ENCODE measurements at places on chromosomes 11 and 22.

DNA sequence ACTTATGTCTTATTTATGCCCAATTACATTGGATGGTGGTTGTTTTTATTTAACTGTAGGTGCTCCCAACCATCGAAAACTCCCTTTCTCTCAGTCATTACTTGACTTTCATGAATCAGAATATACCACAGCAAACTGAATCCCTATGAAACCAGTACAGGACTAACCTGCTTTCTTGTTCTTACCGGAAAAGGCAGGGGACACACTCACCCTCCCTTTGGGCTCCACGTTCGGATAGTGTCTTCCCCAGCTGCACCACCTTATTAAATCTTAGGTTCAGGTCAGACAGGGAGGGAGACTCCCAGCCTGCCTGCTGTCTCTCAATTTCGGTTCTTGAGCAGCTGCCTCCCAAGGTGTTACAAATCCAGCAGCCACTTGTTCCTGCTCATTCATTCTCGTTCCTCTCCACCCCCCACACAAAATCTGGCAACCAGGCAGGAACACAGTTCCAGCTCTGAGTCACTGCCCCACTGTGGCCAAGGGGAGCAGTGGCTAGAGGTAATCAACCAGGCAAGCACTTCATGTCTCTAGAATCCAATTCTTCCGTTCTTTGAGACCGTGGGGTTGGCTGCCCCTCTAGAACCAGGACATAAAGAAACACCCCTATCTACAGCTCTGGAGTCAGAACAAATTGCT lies 133.0 kb downstream of the PLEKHA7 start:
- no peak for DNase-seq

- no peak for DNase-seq
Observed at GRCh38 chr11:116348226-116348625, 424.6 kb downstream of the BUD13 start.

DNA sequence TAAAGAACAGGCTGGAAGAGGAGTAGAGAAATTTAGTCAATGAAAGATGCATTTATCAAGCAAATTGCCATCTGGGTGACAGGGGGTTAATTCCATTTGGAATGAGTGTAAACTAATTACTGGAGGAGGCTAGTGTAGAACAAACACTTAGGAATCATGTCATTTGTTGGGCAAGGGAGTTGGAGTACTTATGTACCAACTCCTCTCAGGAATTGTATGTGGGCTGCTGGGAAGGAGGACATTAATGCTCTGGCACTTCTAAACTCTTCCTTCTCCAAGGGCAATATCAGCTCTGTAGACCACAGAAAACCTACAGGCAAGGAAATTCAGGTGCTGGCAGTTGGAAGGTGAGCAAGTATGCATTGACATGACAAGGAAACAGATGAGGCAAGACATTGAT lies 141.0 kb downstream of the MSANTD4 start:
- no peak for DNase-seq

DNA sequence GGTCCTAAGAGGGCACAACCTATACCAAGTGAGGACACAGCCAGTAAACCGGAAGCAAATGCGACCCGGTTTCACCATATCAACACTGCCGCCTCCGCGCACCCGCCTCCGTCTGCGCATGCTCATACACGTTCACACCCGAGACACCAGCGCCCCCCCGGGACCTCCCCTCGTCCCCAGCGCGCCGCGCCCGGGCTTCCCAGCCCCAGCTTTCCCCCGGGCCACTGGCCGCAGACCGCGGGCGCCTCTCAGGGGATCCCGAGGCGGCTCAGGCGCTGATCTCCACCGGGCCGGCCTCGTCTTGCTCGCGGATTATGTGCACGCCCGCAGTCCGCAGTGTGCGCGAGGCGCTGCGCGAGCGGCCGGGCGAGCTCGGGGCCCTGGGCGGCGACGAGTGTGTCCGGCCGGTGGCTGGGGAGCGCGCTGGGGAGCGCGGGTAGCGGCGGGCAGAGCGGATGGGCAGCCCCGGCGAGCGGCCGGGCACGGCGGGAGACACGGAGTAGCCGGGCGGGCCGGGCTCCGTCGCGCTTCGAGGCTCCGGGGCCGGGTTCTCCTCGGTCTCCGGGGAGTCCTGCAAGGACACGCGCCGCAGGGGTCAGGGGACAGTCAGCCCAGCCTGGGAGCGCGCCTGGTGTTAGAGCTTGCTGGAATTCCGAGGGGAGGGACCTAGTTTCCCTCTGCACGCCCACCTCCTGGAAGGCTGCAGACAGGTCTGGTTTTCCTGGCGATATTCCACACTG lies 2.0 kb downstream of the HEPN1 start:
- peak; percentile 74 for DNase-seq

DNA sequence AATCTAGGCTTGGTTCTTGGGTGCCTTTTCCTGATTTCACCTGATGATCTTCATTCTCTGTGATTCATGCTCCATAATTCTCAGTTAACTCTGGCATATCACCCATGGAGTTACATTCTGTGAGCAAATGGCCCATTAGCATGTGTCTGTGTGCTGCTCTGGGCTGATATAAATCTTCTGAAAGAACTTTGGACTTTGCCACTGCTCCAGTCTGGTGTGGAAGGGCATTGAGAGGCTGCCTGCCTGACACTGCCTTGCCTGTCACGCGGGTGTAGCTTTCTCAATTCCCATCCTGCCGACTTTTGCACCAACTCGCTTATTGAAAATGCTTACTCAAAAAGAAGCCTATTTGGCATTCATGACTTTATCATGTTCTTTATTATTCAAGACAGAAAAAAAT lies 42.2 kb downstream of the FAT3 start:
- DNase-seq, result no peak

DNA sequence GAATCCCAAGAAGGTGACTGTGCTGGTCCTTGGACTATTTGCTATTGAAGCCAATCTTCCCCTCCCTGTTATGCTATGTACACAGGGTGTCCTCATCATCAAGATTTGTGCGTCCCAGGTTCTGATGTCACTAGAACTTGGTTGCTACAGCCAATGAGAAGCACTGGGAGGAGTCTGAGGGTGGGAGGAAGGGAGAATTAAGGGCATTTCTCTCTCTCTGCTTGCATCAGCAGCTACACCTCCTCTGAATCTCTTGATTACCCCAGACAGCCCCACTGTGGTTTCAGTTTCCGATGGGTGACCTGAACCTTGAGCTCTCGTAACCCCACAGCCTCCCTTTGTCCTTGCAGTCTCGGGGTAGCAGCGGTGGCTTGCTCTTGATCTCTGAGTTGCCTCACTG lies 212.4 kb upstream of the SESN3 start:
- peak; percentile 13 for DNase-seq

DNA sequence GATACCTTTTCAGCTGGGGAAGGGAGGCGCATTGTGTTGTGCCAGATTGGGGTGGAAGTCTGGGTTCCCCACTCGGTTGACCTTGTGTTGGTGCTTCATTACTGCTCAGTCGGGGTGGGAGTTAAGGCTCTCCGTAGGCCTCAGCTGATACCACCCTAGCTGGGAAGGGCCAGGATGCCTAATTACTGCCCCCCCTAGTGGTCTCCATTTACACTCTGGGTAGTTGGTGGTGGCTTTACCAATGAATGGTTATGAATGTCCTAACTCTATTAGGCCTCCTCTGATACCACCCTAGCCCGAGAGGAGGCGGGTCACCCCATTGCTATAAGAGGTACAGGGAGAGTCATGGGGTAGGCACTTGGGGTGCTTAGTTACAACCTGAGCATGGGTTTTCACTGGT lies 27.5 kb upstream of the HIKESHI start:
- no peak for DNase-seq

- DNase-seq, result no peak
Observed at GRCh38 chr11:95297680-95298452, 66.9 kb upstream of the SESN3 start.

DNA sequence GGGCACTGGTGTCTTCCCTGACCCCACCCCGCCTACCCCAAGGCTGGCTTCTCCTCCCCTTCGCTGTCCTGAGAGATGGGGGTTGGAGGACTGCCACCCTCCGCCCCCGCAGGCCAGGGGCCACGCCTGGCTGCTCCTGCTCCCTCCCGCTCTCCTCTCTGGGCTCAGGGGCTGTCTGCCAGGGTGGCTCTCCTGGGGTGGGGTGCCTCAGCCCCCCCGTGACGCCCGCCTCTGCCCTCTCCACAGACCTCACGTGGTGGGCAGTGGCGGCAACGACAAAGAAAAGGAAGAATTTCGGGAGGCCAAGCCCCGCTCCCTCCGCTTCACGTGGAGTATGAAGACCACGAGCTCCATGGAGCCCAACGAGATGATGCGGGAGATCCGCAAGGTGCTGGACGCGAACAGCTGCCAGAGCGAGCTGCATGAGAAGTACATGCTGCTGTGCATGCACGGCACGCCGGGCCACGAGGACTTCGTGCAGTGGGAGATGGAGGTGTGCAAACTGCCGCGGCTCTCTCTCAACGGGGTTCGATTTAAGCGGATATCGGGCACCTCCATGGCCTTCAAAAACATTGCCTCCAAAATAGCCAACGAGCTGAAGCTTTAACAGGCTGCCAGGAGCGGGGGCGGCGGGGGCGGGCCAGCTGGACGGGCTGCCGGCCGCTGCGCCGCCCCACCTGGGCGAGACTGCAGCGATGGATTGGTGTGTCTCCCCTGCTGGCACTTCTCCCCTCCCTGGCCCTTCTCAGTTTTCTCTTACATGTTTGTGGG lies 8.1 kb downstream of the RCOR2 start:
- no peak for DNase-seq

DNA sequence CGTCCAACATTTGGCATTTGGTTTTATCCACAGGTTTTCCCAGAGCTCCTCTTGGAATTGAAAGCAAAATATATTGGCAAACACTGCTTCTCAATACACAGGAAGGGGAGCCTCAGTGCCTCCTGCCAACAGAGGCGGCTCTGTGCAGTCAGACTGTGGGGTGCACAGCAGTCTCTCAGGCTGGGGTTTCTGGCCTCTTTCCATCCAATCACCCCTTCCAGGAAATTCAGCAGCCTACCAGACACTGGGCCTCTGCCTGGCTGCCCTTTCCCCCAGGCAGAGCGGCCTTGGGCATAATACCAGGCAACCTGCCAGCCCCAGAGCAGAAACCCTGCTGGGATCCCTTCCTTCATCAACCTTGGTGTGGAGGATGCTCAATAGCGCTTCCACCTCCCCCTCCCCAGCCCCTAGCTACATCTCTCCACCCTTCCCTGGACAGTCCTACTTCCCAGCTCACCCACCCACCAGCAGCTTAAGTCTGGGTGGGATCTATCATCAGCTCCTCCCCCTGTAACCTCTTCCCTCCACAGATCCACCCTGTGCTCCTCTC lies 17.8 kb upstream of the RAPSN start:
- DNase-seq, result no peak

DNA sequence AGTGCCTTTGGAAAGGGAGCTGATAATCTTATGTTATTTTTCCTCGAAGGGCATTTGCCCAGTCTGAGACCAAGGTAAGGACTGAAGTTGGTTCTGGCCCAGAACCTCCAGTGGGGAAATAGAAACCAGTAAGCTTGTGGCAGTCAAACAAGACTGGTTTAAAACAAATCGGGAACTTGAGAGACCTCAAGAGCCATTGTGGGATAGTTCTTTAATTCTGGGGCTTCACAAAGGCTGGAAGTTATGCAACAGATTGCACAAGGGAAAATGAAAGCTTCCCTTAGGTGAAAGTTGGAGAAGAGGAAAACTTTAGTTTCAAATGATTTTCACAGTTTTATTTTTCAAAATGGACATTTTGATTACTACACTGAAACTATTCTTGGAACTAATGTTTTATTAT lies 33.5 kb upstream of the RAB38 start:
- no peak for DNase-seq

DNA sequence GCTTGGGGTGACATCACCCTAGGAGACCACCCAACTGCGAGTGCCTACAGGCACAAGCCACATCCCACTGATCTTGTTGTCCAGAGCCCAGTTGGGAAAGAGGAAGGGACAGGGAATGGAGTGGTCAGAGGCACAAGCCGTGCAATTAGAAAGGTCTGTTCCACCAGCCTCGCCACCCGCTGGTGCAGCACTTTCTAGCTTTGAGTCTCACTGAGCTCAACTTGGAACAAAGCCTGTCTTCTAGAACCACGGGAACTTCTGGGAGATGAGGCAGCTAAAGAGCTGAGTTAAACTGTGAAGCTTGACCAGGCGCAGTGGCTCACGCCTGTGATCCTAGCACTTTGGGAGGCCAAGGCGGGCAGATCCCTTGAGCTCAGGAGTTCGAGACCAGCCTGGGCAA lies 29.3 kb downstream of the TPBGL start:
- DNase-seq, result no peak

- no peak for DNase-seq
Observed at GRCh38 chr11:121198491-121198890, 94.1 kb upstream of the SC5D start.

DNA sequence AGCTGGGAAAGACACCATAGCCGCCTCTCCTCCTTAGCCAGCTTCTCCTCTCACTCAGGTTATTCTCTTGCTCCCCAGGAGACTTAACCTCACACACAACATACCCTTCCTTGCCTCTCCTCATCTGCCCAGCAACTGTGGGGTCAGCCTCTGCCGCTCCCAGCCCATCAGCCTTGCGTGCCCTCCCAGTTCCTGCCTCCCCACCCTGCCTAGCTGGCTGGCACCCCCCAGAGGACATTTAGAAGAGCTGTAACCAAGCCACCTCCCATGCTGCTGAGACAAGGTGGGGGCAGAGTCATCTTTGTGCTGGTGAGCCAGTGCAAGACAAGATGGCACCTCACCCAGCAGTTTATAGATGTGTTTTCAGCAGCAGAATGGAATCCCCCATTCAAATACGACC lies 38.2 kb downstream of the TOM1 start:
- no peak for DNase-seq

- DNase-seq, result no peak
Observed at GRCh38 chr11:15106201-15106965, 8.3 kb upstream of the INSC start.

- no peak for DNase-seq
Observed at GRCh38 chr11:65128182-65129145, 5.9 kb downstream of the SYVN1 start.

GRCh38 chr11:134477486-134477885 lies 65.4 kb upstream of the B3GAT1 start:
- DNase-seq, result no peak

DNA sequence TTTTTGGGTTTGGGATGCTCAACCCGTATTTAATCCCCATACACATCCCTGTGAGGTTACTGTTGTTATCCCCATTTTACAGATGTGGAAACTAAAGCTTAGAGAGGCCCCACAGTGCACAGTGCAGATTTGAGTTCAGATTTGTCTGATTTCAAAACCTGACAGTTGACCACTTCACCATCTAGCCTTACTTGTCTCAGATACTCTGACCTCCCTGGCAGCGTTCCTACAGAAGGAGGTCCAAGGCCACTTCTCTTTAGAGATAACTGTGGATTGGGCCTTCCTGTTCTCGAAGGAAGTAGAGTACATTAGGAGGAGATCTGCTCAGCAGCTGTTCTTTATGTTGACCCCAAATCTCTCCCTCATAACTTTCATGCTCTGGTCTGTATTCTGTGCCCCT lies 46.7 kb upstream of the CTTN start:
- no peak for DNase-seq

DNA sequence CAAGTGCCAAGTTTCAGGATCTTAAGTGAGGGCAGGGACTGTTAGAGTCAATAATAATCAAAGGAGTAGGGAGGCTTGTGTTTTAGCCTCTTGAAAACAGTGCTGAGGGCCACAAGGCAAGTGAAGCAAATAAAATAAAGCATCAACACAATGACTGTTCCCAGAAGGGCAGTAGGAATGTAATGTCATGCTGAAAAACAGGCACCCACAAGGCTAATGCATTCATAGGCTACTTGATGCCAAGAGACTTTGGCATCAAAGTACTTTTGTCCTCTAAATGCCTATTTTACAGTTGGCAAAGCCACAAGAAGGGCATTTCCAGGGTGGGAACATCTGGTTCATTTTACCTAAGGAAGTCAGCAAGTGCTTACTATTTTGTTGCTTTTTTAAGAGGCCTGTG lies 22.9 kb downstream of the RAB39A start:
- no peak for DNase-seq
